ENCODE measurements at places on chromosomes 7 and 10.

- DNase-seq: no peak
Measured at GRCh38 chr7:4200546-4201094, 481.5 kb upstream of the FOXK1 start.

GRCh38 chr7:110090110-110090820 lies 1000.7 kb upstream of the LRRN3 start:
- DNase-seq: no peak

- no peak for DNase-seq
Measured at GRCh38 chr10:116840389-116841075, 8.8 kb upstream of the ENO4 start.

GRCh38 chr7:46853451-46853850 lies 728.5 kb downstream of the TNS3 start:
- DNase-seq: no peak

DNA sequence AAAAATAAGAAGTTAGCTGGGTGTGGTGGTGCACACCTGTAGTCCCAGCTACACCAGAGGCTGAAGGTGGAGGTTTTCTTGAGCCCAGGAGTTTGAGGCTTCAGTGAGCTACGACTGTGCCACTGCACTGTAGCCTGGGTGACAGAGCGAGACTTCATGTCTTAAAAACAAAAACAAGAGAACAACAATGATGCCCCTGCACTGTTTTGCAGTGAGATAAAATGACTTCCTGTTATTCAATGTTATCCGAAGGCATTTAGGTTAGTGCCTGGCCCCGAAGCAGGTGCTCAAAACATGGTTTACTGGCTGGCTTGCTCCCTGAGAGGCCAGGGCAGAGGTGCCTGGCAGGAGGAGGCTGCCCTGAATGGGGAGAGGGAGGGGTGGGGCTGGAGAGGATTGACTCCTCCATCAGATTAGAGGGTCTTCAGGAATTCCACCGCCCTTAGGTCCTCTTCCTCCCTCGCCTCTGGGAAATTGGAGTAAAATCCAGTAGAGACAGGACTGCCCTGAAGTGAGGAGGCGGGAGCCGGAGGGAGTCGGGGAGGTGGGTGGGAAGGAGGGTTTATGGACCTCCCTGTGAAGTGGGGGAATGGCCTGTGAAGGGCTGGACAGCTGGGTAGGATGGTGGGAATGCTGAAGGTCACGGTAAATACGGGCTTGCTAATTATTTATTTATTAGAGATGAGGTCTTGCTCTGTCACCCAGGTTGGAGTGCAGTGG lies 6.8 kb upstream of the CLDN4 start:
- no peak for DNase-seq

DNA sequence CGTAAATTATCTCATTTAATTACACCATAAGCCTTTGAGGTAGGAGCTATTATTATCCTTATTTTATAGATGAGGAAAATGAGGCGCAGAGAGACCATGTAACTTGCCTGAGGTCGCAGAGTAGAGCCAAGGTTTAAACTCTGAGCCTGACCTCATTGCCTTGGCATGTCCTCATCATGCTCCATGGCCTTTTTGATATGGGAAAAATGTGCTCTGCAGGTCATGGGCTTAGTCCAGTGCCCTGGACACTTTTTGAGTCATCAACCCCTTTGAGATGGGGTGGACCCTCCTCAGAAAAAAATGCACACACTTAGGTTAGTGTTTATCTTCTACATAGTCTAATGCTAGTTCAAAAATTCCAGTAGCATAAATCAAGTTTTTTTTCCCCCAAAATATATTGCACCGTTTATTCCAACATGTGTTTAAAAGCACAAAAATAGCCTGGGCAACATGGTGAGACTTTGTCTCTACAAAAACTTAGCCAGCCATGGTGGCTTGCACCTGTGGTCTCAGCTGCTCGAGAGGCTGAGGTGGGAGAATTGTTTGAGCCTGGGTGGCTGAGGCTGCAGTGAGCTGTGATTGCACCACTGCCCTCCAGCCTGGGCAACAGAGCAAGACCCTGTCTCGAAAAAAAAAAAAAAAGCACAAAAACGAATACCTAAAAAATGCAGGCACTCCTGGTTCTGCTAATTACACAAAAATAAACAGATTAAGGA lies 28.6 kb upstream of the TMEM178B start:
- no peak for DNase-seq

DNA sequence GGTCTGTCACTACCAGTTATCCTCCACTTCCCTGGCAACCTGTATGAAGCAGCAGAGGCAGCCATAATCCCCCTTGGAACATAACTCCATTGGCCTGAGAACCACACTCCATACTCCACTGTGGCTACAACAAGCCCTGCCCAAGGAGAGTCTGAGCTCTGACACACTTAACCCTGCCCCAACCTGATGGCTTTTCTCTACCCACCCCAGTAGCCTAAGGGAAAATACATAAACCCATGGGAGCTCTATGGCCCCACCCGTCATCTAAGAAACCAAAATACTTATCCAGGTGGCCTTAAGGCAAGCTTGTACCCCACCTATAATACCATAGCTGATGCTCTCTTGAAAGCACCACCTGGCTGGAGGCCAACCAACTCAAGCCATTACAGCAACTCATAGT lies 324.8 kb upstream of the GLI3 start:
- DNase-seq: no peak

GRCh38 chr7:4638781-4639575 lies 43.1 kb upstream of the FOXK1 start:
- no peak for DNase-seq

GRCh38 chr10:517241-517830 lies 172.1 kb downstream of the DIP2C start:
- DNase-seq: no peak
